HuH-7.5 (cell line): ENCODE measurements at places on chromosomes 7 and 10.

DNA sequence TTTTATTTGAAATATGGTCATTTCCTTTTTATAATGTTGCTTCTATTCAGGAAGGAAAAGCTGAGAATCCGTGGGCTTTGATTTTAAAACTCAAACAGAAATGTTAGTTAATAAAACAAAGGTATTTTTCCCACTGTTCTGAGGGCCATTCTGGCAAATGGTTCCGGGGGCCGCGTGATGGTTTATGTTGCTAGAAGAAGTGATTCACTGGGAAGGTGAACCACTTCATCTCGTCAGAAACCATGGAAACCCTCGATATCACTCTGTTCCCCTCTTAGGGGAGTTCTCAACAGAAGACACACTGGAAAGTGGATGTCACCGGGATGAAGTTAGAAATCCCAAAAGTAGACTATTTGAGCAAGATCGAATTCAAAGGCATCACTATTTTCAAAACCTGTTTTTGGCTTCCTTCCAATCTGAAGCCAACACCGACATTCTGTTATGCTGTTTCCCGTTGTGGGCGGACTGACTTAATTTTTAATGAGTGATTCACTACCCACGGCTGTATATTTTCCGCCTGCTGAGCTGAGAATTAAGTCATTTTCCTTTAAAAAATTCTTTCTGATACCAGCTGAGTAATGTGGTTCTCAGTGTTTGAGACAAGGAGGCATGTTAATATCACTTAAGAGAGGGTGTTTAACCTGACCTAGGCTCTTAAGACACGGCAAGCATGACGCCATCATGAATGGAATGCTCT is 84.1 kb downstream of the PTPRE start:
- DNase-seq, result no peak

DNA sequence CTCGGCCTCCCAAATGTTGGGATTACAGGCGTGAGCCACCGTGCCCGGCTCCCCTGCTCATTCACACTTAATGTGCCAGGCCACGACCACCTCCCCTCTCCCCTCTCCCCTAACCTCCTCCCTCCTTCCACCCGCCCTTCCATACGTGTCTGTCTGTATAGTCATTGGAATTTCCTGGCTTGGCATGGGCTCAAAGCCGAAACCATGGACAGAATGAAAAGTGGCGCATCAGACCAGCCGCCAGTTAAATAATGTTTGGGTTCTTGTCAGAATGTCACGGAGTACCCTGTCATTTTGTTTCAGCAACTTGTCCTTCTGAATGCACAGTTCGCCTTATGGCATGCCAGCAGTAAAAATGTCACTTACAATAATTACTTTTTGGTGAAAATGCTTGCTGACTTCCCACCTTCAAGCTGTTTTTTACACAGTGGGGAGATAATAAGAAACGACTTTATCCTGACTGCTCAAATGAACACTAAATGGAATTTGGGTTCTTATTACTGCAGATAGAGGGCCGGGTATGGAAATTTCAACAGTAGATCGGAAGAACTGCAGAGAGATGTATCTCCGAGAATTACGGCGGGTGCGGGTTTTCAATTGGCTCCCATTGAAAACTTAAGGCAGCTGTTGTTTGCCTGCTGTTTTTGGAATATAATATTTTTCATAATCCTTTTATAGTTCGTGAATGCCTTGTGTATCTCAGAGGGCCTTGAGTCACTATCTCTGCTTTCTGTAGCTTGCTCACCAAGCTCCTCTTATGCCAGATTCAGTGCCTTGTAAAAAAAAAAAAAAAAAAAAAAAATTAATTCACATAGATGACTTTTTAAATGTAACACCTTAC is 65.5 kb upstream of the SH2B2 start:
- DNase-seq, result no peak

DNA sequence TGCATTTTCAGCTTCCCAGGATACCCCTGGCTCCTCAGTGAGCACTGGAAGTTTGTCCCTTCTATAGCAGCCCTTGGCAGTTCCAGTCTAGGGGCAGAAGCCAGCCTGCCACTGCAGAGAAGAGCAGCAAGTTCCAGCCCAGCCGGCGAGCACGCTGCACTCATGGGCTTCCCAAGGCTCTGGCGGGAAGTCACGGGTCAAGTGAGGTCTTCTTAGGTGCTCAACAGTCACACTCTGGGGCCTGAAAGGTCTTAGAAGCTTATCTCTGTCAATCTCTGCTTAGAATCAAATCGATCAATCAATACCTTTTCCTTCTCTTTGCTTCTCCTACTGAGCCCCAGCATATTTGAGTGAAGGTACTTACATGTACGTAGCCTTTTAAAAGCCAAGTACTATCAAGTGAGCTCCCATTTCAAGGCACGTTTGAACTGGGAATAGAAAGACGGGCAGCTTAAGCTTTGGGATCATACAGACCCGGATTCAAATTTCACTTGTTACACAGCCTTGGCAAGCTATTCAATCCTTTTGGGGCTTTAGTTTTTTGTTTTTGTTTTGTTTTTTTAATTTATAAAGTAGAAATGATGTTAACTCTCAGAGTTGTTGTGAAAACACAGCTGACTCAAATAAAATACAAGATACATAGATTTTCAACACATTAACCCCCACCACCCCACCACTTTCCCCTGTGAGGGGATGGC is 152.6 kb upstream of the KLF14 start:
- DNase-seq, result no peak

- no peak for DNase-seq
These were observed 148.5 kb upstream of the AKR1E2 start for GRCh38 chr10:4677296-4678021.

DNA sequence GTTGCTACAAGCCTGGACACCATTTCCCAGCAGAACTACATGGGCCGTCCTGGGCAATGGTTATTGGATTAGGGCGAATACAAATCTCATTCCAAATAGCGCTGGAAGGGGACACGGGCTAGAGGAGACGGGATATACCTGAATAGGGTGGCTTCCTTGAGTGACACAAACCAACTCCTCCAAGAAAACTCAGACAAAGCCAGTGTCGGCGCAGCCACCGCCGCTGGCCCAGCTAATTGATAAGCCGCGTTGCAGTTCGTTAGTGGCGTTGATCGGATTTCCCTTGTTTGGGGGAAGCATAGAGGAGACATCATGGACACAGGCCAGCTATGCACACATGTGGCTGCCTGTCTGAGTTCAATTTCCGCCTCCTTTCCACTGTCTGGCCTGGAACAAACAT is 55.7 kb downstream of the EBF3 start:
- no peak for DNase-seq

DNA sequence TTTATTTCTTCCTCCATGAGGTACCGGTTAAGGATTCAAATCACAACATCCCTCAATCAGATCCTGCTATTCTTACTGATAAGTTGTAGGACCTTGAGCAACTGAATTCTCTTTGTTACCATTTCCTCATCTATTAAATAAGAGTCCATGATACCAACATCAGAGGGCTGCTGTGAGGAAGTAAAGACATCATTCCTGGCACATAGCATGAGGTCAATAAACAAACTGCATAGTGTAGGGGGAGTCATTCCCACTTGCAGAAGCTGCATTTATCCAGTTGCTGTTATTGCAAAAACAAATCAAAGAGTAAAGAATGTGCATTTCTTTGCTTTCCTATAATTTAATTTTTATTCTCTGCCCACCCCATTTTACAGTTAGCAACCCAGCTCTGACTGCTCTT is 36.8 kb downstream of the LDB3 start:
- no peak for DNase-seq
